ENCODE measurements at places on chromosomes 5 and 9.

DNA sequence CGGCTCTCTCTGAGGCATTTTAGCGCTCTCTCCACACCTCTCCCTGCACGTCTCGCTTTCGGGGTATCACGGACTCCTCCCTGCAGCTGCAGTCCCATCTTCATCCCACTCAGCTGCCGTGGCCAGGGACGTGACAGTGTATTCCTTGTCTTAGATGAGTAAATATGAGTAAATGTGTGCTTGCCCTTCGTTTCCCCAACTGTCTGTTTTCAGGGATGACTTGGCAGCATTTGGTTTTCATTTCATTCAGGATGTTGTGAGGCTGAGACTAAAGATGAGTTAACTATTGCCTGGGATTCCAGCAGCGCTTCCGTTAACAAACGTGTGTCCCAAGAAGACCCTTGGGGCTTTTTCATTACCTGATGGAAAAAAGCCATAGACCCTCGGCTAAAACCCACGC lies 29.5 kb downstream of the GDNF start:
- no peak for DNase-seq

DNA sequence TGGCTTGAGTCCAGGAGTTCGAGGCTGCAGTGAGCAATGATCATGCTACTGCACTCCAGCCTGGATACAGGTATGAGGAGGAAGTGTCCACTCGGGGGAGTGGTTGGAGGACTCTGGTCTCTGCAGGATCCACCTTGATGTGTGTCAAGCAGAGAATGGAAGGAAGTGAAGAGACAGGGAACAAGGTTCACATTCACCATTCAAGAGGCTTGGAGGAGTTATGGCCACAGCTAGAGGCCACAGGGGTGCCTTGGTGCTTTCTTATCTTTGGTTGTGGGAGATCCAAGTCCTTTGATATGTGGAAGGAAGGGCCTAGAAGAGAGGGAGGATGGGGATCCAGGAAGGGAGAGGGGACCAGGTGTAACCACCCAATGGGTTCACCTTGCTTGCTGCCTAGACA lies 5.4 kb upstream of the CERCAM start:
- no peak for DNase-seq

GRCh38 chr5:1065891-1066650 lies 45.8 kb downstream of the SLC12A7 start:
- DNase-seq: no peak

DNA sequence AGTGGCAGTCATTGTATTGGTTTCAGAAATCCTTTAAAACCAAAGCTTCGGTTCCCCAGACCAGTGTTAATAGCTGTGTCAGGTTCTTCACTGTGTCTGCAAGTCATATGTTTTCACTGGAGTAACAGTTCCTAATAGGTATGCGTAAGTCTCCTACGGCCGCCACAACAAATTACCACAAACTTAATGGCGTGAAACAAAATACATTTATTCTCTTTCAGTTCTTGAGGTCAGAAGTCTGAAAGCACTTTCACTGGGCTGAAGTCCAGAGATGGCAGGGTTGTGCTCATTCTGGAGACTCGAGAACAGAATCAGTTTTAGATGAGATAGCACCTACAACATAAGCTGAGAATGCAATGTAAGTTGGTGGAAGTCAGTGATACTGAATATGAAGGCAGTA lies 556.2 kb downstream of the TLE4 start:
- no peak for DNase-seq

DNA sequence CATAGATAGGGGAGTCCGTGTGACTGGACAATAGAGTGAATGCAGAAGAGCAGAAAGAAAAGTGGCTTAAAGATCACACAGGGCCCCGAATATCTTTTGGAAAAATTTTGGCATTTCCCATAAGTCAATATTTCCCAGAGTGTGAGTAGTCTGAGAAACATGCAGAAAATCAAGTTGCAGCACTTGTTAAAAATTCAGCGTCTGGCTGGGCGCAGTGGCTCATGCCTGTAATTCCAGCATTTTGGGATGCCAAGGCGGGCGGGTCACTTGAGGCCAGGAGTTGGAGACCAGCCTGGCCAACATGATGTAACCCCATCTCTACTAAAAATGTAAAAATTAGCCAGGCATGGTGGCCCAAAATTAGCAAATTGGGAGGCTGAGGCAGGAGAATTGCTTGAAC lies 227.0 kb downstream of the DRD1 start:
- DNase-seq: no peak

DNA sequence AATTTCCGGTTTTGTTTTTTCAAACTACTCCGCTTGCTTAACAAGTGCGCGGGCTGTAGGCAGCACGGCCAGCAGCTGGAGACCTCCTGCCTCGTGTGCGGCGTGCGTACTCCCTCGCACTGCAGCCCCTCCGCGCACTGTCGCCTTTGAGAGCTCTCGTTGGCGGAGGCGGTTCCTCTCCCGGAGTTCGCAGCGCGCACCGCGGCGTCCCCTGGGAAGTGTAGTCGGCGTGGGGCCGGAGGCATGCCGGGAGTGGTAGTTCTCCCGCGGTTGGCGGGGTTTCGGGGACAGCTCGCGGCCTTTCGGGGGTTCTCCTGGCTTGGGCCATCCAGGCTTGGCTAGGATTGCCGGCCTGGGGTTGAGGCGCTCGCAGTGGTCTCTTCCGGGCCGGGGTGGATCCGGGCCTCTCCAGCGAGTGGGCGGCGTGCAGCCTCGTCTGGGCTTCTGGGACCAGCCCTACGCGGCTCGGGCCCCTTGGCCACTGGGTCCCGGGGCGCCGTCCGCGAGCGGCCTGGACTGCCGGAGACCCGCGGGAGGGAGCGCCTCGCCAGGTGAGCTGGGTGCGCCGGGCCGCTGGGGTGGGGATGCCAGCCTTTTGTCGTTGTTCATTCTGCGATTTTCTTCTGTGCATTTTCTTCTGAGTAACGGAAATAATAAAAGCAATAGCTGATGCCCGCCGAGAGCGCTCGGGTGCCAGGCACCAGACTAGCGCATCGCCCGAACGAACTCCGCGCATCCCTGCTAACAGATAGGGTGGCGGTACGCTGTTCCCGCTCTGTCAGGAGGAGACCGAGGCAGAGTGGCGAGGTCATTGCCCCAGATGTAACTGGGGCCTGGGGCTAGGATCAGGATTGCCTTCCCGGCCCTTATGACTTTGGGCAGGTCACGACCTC lies at the start of gene ZNF354C:
TSS of gene ZNF354C (plus strand) at position 258 of the 893 bp plus-strand sequence. CDS start 1,696 bp downstream, outside the sequence.
- DNase-seq: peak; percentile 58

DNA sequence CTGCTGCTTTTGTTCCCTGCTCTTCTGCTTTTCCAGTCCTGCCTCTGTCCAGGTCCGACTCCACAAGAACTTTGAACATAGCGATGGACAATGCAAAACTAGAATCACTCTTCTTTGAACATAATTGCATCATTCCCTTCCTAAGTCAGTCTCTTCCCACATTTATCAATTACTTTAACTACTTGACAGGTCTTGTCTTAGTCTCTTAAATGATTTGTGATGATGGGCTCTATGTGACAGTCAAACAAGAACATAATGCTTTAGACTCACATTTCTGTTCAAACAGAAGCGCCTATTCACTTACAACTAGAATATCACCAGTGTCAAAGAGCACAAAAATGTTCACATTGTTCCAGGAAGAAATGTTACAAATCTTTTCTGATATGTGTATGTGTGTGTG lies 278.1 kb downstream of the SH3GL2 start:
- DNase-seq: no peak

GRCh38 chr9:130781569-130781968 lies 53.5 kb upstream of the ABL1 start:
- no peak for DNase-seq

GRCh38 chr5:170388818-170389549 lies at the start of gene KCNMB1:
TSS of gene KCNMB1 (minus strand) at chr5:170389367. CDS start at chr5:170385447, 3,920 bp downstream.
- DNase-seq: no peak

DNA sequence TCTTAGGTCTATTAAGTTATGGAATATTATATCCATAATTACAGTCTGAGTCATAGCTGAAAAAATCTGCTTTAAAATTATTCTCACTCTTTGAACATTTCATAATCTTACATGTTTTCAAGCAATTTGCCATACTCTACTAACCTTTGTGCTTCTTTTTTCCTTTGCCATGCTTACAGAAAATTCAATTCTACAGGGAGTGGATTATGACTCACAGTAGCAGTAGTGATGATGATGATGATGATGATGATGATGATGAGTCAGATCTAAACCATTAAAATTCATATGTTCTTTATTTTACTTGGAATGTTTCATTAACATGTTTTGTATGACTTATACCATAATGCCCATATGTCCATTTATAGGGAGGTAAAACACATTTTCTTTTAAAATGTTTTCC lies 207.1 kb downstream of the VPS13A start:
- no peak for DNase-seq

GRCh38 chr9:29730163-29730562 lies 2156.9 kb upstream of the C9orf72 start:
- no peak for DNase-seq

GRCh38 chr5:89123581-89123980 lies 240.6 kb upstream of the MEF2C start:
- DNase-seq: no peak

DNA sequence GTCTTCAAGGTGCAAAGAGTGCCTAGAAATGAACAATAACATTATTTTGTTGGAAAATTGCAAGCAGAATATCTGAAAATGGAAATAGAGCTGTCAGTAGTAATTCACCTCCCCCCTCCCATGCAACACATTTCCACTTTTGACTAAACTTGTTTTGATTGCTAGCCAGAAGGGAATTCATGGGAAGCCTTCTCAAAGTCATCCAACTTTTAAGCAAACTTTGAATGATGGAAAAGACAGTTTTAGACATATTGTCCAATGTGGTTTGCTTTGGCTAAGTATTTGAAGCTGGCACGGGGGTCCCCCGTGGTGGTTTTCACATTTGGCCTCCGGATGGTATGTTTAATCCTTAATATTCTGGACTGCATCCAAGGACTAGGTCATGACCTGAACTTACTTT lies 7.5 kb downstream of the NR2F1 start:
- DNase-seq: no peak

- no peak for DNase-seq
Observed at GRCh38 chr5:59296317-59297264, 596.9 kb downstream of the PDE4D start.

DNA sequence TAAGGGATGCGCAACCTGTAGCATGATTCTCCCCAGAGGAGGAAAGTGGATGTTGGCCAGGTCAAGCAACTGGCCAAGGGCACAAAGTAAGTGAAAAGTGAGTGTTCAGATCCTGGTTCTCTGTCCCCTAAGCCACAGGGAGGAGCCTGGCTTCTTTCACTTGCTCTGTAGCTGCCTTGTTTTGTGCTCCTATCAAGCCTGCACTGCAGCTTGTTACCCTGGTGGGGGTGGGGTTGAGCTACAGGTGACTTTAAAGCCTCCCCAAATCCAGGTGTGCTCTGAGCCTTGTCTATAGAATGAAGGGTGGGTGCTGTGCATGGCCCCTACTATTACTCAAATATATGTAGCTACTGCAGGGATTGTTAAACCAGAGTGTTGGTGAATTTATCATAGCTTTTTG lies 32.9 kb downstream of the RALGPS1 start:
- no peak for DNase-seq

GRCh38 chr9:128771745-128772519 lies at the start of gene ZER1:
TSS of gene ZER1 (minus strand) at chr9:128771927. CDS start at chr9:128755565, 16,362 bp downstream.
- peak; percentile 85 for DNase-seq

GRCh38 chr9:110952540-110952859 lies 85.8 kb downstream of the LPAR1 start:
- DNase-seq: no peak

DNA sequence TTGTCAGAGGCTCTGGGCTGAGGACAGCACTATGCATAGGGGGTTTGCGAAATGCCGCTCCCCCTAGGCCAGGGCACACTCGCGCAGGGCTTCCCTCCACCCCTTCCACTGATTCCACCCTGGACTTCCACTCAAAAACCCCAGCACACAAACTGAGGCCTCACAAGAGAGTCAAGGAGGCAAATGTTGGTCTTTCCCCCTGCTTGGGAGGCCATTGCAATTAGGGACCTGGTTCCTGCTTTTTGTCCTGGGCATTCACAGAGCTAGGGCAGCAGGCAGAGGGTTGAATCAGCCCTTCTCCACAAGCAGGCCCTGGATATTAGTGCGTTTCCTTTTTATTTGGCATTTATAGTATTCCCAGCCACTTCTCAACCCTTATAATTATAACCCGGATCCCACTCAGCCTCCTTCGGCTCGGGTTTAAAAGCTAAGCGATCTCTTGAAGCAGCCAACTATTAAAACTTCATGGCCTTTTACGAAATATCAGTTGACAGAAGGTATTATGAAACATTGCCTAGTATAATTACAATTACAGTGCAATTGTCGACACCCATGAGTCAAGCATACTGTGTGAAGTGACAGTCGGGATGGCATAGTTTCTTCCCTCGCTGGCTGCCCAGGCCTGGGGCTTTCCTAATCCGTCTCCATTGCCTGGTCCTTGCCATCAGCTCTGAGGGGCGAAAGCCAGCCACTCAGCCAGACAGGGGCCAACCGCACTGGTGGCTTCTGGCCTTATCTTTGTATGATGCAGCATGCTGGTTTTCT lies 285.5 kb upstream of the MAP3K1 start:
- DNase-seq: no peak

GRCh38 chr5:120327180-120327579 lies 136.9 kb upstream of the PRR16 start:
- DNase-seq: no peak

DNA sequence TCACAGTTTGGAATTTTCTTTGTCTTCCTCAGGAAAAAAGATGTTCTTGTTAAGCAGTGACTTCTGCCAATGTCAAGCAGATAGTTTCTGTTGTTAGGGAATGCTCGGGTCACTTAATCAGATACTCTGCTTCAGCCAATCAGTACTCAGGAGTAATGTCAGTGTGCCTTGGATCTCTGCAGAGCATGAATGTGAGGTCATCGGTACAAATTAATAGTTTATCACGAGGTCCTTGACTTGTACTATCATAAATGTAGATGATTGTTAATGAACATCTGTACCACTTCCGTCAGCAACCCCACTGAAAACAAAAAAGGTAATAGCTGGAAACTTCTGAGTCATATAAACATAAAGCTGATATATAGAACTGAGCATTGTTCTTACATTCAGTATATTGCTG lies 73.6 kb downstream of the FBXL7 start:
- no peak for DNase-seq

- DNase-seq: no peak
Observed at GRCh38 chr5:35557748-35558147, 59.9 kb upstream of the SPEF2 start.

DNA sequence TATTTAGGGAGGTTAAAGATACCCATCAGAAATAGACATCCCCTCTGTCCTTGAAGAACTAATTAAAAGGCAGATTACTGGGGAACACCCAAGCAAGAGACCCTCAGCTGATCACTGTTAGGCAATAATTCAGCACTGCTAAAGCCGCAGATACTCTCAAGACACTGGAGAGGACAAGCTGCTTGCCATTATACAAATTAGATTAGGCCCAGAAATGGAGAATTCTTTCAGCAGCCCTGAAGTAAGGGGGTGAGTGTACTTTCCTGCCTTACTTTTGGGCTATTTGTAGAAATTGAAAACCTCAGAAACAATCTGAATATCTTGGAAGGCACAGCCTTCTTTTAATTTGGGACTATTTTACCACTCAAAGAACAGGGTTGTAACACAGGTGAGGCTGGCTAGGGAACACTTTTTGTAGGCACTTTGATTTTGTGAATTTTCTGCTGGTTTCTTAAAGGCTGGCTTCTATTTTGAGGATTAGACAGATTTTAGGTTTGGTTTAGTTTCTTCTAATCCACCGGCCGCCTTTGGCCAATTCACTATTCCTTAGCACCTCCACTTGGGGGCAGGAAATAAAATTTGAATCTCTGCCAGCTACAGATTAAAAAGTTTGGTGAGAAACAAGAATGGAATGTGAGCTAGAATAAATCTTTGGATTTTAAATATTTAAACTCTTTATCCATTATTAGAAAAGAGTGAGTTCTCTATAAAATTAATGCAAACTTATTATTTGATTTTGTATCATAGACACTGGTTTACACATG lies 106.0 kb downstream of the SMARCA2 start:
- DNase-seq: no peak

- no peak for DNase-seq
Observed at GRCh38 chr9:71897577-71897976, 13.4 kb downstream of the ABHD17B start.

- no peak for DNase-seq
Observed at GRCh38 chr5:32505756-32506155, 61.2 kb upstream of the ZFR start.

Measured in stimulated activated CD8-positive, alpha-beta memory T cell treated with anti-CD3 and anti-CD28 coated beads, Interleukin-4, amount 100 ng/mL, for 1 hour (primary cell).